ENCODE measurements at places on chromosomes 6 and 20.

DNA sequence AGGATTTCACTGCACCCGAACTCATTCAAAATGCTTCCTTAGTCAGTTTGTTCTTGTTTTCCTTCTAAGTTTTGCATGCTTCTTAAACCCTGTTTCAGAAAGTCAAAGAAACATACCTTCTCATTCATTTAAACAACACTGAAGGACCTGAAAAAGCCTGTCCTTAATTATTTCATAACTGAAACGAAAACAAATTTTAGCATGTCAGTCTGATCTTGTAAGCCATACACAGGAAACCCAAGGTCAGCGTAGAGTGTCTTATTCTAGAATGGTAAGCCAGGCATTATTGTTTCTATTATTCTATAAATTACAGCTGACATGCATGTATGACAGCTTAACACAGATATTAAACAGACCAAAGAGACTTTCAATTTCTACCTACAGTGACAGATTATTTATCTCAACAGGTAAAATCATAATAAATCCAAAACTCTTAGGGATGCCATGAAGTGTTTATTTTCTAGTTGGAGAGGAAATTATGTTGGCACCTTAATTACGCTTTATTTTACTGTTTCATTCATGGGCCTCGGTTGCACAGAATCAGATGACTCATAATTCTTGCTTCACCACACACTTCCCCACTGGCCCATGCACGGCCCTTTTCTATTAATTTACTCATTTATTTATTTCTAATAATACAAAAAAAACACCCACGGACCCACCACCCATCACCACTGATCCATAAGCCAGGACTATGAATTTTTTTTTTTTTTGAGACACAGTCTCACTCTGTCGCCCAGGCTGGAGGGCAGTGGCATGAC lies 39.3 kb upstream of the DUSP22 start:
- DNase-seq: no peak

GRCh38 chr6:108277831-108278230 lies 17.0 kb upstream of the SNX3 start:
- no peak for DNase-seq

- no peak for DNase-seq
These were observed 6.7 kb downstream of the KLHL32 start for GRCh38 chr6:96931198-96931597.

DNA sequence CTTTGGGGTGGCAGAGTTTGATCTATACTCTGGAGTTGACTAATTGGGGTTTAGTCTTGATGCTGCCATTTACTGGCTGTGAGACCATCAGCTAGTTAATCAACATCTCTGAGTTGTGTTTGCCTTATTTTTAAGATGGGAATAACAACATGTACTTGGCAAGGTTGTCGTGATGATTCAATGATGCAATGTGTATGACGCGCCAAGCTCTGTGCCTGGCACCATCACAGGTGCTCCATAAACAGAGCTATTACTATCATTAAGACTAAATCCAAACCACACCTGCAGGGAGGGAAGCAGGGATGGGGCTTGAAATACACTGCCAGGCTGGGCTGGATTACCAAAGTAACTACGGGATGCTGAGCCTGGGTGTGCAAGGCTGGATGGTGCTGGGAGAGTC lies 60.1 kb upstream of the E2F3 start:
- no peak for DNase-seq

DNA sequence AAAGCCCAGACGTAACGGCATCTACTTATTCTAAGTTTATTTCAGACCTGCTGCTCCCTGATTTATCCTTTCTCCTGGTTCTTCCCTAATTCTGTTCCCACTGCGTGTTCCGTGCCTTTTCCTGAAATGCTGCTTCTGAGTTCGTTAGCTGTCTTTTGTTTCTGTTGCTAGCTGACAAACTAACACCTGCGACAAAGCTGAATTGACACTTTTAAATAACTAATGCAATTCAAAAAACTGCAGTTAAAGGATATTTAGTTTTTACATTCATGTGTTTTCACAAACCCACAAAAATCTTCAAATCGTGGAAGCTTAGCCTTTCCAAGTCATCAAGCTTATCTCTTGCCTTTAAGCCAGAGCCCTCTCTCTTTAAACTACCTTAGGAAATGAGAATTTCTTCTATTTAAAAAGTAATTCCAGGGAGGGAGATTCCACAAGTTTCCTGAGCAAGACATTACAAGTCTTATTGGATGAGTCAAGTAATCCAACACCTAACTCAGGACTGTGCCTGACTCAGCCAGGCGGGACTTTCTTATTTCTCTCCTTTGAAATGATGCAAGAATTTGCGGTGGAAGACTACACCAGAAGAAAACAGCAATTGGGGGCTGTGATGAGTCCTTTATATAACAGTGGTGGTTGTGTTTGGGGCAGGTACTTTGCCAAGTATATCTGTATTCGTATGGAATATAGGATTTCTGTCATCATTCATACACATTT lies 6.3 kb downstream of the ADTRP start:
- no peak for DNase-seq

GRCh38 chr20:44969300-44969894 lies 3.1 kb downstream of the STK4 start:
- DNase-seq: no peak

GRCh38 chr6:116779573-116780164 lies 14.2 kb upstream of the FAM162B start:
- no peak for DNase-seq

DNA sequence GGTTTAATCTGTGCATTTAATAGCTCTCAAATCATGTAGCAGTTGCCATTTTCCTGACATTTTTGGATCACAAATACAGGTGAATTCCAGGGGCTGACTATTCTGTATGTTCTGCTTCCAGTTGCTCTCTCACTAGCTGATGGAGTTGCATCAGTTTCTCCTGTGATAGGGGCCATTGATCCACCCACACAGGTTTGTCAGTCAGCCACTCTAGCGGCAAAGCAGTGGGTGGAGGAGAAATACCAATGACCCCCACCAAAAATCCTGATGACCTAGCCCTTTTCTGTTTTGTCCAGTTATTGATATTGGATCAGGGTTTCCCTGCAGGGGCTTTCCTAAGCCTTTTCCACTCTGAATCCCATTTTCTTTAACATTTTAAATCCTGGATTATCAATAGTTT lies 72.3 kb upstream of the BTN3A2 start:
- no peak for DNase-seq

DNA sequence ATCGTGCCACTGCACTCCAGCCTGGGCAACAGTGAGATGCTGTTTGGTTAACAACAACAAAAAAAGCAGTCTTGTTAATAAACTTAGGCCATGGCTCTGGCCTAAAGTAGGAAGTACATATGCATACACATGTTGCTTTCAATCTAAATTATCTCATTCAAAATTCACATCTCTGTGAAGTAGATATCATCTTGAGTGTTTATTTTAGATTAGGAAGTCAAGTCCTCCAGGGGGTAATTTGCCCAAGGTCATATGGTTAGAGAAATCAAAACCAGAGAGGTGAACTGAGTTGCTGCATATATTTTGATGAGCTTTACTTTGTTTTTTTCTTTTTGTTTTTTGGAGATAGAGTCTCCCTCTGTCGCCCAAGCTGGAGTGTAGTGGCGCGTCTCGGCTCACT lies 52.8 kb downstream of the B4GALT5 start:
- DNase-seq: no peak

GRCh38 chr6:163965426-163966348 lies 551.2 kb downstream of the QKI start:
- no peak for DNase-seq

DNA sequence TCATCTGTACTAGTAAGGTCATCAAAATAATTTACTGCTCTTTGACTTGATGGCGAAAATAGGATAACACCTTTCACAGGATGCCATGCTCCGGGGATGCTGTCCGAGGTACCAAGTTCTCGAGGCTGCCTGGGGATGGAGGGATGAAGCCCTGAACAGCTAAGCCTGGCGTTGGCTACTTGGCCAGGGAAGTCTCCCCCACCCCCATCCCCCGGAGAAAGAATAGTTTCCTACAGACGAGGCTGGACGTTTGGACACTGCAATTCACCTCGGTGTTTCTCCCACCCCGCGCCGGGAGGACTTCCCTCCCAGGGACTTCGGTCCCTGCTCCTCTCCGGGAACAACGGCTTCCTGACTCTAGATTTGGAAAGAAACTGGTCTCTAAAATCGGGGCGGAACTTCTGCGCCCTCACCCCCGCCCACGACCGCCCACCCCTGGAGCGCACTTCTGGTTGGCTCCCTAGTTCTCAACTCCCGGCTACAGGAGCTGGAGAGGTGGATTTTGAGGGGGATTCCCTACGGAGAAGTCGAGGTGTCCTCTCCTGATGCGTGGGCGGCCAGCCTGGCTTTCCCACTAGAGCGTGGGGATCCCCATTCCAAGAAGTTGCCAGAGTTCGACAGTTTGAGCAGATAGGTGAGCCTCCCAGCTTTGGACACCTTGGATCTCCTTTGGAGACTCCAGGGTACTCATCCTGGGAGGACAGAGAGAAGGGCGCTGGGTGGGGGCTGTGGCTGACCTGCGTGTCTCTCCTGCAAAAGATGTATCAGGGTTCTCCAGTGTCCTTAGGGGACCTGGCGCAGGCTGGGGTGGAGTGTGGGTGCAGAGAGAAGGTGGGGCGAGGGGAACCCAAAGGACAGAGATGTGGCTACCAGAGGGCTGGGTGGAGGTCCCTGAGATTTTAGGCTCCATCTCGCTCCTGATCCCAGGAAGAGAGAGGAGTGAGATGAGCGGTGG lies 1.1 kb downstream of the PCSK2 start:
- DNase-seq: no peak

- no peak for DNase-seq
These were observed 50.4 kb downstream of the PDE7B start for GRCh38 chr6:135901774-135902524.

GRCh38 chr20:63854766-63855362 lies 6.4 kb upstream of the ABHD16B start:
- DNase-seq: no peak

DNA sequence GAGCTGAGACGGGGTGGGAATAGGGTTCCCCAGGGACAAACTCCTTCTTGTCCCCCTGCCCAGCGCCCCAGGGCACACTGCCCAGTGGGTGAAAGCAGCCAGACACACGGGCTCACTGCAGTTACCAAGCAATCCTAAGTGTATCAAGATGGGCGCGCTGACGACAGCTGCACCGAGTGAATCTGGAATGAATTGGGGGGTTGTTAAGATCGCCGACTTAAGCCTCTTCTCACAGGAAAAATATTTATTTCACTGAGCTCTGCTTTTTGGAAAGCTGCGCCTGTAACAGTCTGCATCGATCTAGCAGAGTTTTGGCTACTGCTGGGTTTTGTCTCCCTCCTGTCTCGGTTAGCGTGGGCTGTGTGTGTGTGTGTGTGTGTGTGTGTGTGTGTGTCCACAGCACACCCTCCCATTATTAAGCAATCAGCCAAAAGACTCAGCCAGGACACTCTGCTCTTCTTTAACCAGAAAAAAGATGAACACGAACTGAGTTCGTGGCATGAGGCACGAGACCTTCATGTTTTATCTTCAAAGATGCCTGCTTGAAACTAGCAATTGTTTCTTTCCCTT lies 35.9 kb downstream of the RIPOR3 start:
- no peak for DNase-seq

DNA sequence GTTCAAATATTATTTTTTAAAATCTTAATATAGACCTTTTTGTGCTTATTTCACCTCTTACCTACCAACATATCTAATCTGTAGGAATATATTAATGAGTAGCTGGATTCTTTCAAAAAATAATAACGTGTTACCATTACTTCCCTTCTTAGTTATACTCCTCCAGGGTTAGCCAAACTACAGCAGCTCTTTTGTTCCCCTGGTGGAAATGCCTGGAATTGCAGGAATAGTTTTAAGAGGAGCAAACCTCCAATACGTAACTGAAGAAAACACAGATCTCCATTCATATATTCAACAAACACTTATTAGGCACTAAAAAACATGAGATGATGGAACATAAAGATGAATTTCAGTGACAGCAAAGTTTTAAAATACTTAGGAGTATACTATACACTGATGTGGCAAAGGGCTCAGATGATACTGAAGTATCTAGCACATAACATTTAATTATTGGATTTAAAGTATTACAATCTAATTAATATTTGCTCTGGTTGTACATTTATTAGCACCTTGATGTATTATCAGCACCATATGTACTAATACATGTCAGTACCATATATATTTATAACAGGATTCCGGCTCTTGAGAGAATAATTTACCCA lies 78.3 kb downstream of the TBX18 start:
- DNase-seq: no peak

GRCh38 chr6:82251942-82252341 lies 4.4 kb upstream of the IBTK start:
- no peak for DNase-seq

- no peak for DNase-seq
These were observed 13.8 kb downstream of the SYTL3 start for GRCh38 chr6:158663625-158664165.
